Stimulated activated CD8-positive, alpha-beta memory T cell treated with anti-CD3 and anti-CD28 coated beads, Interleukin-2, amount 100 ng/mL, for 1 hour (primary cell): ENCODE measurements at places on chromosomes 4 and X.

DNA sequence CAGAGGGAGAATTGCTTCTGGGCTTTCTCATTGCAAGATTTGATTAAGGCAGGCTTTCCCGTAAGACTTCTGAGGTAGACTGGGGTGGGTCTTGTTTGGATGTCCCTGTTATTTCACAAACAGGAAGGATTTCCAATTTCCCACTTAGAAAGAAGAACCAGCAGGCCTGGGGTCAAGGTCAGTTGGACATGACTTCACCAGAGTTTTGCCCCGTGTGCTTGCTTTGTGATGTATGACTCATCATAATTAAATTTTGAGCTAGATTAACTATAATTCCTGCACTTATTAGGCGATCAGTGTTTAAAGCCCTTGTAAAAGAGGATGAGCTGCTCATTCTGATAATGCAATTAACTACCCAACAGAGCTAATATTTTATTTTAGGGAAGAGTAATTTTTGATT is 32.8 kb upstream of the ARHGAP36 start:
- DNase-seq = no peak

DNA sequence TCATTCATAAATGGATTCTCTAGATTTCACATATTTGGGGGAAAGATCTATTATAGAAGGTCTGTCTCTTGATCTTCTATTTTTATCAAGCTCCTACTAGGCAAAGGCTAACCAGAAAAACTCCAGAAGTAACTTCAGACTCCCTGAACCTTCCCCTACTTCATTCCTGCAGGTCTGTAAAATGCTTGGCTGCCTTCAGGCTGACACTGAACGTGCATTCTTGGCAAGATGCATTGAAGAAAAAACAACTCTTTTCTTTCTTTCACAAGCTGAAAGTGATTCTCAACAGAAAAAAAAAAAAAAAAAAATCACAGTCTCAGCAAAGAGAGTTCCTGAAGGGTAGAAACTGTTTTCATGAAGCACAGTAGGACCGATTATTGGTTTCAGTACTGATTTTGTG is 12.7 kb downstream of the OPHN1 start:
- DNase-seq = no peak

DNA sequence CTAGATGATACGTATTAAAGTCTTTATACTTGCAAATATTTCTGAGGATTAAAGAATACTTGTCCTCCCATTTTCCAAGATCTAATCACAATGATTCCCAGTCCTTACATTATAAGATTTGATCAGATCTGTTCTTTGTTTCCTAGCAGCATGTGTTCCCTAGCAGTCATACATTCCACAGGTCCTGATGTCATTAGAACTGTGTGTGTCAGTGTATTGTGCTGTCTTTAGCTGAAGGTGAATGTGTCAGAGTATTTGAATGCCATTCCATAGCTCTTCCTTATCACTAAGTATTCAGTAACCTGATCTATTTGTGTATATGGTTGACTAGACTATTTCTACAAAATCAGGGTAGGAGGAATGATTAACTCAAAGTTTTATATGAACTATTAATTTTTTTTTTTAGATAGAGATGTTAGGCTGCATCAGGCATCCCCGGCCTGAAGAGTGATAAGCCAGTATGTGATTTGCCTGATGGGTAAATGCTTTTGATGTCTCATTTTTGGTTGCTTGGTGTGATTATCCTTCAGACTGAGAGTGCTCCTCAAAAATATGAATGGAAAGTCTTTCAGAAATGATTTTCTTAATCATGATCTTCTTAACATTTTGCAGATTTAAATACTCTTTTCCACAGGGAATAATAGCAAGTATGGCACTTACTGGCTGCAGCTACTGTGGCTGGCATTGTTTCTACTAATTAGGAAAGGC is 4.4 kb downstream of the ADGRL3 start:
- DNase-seq = no peak

DNA sequence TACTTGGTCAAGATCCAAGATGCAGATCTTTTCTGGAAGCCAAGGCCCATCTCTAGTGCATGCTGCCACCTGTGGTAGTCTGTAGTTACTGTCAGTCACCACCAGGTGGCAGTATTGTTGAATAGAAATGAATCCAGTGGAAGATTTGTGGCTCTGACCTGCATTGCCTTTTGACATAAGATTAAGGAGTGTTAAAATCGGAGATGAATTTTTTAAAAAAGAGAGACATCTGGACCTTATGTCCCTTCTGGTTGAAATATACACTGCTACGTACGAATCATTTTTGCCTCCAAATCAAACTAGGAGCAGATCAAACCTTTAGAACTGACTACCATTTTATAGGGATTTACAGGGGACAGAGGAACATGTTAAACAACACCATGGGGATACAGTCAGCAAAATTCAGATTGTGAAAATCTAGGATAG is 46.9 kb upstream of the RHOH start:
- peak; percentile 48 for DNase-seq

DNA sequence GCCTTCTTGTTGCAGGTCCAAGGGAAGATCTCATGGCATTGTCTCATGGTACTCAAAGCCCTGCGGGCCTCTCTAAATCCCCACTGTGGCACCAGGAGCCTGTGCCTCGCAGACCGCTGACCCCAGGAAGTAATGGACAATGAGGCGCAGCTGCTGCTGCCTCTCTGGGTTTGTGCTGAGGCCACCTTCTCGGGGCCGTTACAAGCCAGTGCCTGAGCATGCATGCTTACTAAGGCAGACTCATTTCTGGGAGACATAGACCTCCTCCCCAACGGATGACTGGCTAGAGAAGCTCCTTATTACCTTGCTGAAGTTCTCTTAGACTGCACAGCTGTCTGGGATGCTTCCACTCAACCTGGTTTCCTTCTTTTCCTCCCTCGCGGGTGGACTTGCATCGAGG is 1.3 kb downstream of the BDH2 start:
- DNase-seq = no peak

- DNase-seq = no peak
These were observed 147.6 kb upstream of the DIPK2B start for GRCh38 chrX:45348296-45348695.

GRCh38 chr4:3522326-3522640 is 9.9 kb downstream of the LRPAP1 start:
- DNase-seq = no peak

- DNase-seq = no peak
These were observed 1.3 kb upstream of the SOD3 start for GRCh38 chr4:24794051-24794450.

DNA sequence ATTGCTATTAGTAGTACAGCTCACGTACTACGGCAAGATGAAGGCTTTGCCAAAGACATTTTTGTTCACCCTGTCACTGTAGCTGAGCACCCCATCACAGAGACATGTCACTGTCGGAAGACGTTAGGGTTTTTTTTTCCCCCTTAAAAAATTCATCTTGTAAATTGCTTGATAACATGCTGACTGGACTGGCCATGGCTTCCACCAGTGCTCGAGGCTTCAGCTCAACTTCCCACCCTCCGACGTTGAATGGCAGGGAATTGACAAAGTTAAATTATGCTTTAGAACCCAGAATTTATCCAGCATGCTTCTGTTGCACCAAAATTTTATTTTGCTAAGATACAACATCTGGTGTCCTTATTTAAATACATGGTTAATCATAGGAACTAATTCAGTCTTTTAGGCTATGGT is 707 bp upstream of the OTUD4 start:
- DNase-seq = no peak

DNA sequence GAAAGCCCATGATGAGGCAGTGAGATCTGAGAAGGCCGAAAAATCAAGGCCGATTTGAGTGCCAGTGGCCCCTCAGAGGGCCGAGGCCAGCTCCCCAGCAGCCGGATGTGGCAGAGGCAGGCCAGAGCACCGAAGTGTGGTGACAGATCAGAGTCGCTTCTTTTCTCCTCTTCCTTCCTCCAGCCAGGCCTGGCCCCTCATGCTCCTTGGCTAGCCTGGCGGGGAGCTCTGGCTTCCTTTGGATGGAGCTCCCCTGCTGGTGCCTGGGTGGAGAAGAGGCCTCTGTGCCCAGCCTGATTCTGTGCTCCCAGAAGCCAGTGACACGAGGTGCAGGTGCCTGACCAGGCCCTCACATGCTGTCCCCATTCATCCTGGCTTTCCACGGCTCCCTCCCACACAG is 127.2 kb upstream of the PABPC4L start:
- DNase-seq = no peak

DNA sequence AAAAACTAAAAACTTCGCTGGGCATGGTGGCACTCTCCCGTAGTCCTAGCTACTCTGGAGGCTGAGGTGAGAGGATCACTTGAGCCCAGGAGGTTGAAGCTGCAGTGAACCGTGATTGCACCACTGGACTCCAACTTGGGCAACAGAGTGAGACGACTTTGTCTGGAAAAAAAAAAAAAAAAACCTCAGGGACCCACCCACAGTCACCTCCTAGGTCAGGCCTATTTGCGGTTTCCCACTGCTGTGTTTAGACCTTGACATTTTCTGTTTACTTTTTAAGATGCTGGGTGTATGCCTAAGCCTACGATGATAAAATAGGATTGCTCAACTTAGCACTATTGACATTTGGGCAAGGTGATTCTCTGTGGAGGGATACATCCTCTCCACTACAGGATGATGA is 197.4 kb upstream of the TBL1X start:
- DNase-seq = no peak
